H4 (cell line): ENCODE measurements at places on chromosomes 16 and 17. TPM values are rescaled to one million over a fixed set of nuclear protein-coding genes. Genes with fewer than 3 reads are reported as not detected.

GP2 gene
- total RNA-seq, result not detected in 2 replicates

FTO gene
- 62.8 and 73.6 TPM in 2 replicates for total RNA-seq

WFIKKN1 gene
- total RNA-seq, result not detected in 2 replicates

GRCh38 chr16:31476303-31477219 is 4.6 kb downstream of the TGFB1I1 start:
- DNase-seq, result no peak

DNA sequence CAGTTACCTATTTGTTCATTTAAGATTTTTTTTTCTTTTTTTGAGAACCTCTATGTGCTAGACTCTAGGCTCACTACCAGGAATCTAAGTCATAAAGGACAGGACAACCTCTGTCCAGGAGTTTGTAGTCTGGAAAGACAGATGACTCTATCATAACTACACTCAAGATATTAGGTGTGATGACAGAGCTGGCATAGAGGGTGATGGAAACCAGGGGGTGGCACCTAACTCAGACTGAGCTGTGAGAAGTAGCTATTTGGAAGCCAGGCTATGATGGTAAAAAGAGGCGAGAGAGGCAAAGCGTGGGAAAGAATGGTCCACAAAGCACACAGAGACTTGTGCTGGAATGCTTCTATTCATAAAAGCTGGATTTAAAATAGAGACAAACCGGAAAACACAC is 372.3 kb downstream of the SEC14L1 start:
- DNase-seq, result no peak

DNA sequence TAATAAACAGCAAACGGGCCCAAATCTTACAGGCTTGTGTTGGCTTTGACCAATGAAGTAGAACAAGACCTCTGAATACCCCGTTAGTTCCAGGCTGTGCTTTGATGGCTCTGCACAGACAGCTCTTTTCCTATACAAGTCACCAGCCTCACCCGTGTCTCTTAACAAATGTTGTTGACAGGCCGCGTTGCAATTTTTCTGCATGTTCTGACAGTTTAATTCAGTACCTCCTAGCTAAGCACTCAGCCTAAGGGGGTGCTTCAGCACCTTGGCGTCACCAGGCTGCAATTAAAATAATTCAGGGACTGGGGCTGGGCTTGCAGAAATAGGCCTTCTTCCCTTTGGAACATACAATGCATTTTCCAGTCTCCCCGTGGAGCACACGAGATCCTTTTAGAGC is 500.1 kb downstream of the MAF start:
- DNase-seq, result no peak

- DNase-seq, result no peak
These were observed 63.5 kb upstream of the C17orf78 start for GRCh38 chr17:37312137-37312923.

- DNase-seq, result no peak
These were observed 59.5 kb upstream of the NOL11 start for GRCh38 chr17:67658265-67658664.

- no peak for DNase-seq
These were observed 30.3 kb upstream of the RCVRN start for GRCh38 chr17:9935408-9935807.

- no peak for DNase-seq
These were observed 58.7 kb downstream of the SOCS3 start for GRCh38 chr17:78300962-78301820.

- DNase-seq, result no peak
These were observed 50.5 kb downstream of the CACNG5 start for GRCh38 chr17:66885417-66885816.

GRCh38 chr17:29572691-29573557 is 4.4 kb downstream of the TP53I13 start:
- DNase-seq, result no peak

DNA sequence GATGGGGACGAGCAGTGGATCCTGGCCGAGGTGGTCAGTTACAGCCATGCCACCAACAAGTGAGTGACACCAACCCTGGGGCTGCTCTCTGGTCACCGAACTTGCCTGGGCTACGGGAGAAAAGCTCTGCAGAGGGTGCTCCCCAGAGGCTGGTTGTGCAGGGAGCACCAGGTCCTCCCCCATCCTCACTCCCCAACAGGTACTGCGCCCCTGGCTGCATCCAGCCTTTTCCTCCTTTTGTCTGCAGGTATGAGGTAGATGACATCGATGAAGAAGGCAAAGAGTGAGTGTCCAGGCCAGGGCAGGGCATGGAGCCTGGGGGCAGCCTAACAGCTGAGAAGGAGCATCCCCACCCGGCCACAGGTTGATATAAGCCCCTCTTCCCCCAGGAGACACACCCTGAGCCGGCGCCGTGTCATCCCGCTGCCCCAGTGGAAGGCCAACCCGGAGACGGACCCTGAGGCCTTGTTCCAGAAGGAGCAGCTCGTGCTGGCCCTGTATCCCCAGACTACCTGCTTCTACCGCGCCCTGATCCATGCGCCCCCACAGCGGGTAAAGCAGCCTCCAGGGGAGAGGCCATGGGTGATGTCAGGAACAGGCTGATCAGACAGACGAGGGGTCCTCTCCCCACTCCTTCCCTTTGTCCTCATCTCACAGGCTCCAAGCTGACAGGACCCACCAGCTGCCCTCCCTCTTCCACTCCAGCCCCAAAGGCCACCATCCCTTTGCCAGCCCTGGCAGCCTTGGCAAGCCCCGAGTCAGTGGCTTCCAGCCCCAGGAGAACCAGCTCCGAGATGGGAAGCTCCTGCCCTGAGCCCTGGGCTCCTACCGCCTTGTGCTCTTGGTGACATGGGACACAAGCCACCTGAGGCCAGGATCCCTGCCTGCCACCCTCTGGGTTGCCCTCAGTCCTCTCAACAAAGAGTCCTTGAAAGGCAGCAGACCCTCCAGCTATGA is 6.2 kb downstream of the SULT1A2 start:
- DNase-seq, result no peak
